Activated CD4-positive, alpha-beta T cell treated with anti-CD3 and anti-CD28 coated beads for 36 hours (primary cell): ENCODE measurements at places on chromosomes 12 and 14.

DNA sequence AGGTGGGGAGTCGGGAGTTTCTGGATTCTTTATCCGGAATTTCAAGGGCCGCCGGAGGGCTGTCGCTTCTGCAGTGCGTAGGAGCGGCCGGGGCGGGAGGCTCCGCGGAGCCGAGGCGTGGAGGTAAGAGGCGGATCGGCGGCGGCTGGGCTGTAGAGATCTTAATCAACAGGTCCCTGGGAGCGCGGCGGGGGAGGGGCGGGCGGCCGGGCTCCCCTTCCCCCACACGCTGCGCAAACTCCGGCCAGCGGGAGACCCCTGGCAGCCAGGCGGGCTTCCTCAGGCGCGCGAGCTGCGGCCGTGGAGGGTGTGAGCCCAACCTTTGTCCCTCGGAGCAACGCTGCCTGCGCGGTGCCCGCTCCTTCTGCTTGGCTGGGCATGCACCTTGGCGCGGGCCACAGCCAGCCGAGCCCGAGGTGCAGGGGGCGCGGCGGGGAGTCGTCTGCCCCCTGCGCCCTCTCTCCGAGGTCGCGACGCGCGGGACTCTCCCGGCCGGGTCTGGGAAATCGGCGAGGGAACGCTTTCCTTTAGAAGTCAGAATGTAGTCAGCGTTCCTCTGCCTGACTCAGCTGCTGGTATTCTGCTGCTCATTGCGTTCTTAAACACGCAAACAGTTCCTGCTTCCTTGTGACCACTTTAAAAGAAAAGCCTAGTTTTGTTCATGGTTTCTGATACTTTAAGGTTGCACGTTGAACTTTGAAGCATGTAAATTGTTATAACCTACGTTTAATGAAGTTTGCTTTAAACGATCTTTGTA, at the start of gene PALS1:
Gene PALS1, plus strand, starts transcription at position 25 of the 757 bp plus-strand sequence. CDS start 37,736 bp downstream, outside the sequence.
- peak; percentile 69 for DNase-seq

DNA sequence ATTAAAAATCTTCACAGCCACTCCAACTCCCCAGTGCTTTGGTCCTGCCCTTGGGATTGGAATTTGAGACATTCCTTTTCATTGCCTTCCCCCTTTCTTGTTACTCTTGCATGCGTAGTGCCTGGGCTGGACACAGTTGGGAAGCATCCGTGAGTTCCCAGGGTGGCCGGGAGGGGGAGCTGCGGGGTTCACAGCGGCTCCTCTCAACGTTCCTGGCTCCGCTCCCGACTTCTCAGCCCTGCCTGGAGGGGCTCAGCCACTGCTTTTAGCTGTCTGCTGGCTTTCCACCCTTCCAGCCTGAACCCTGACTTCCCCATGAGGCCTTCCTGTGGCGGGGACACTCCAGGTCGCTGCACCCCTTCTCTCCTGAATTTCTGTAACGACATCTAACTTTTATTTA, 3.2 kb downstream of the TEX52 start:
- peak; percentile 74 for DNase-seq

- DNase-seq = no peak
Measured at GRCh38 chr12:116015525-116015924, 262.0 kb downstream of the MED13L start.

- DNase-seq = no peak
Measured at GRCh38 chr14:71722885-71723284, 209.3 kb upstream of the RGS6 start.

GRCh38 chr14:101633276-101633675, 72.0 kb downstream of the DIO3 start:
- no peak for DNase-seq

GRCh38 chr14:91078095-91078737, 17.8 kb upstream of the RPS6KA5 start:
- peak; percentile 73 for DNase-seq

DNA sequence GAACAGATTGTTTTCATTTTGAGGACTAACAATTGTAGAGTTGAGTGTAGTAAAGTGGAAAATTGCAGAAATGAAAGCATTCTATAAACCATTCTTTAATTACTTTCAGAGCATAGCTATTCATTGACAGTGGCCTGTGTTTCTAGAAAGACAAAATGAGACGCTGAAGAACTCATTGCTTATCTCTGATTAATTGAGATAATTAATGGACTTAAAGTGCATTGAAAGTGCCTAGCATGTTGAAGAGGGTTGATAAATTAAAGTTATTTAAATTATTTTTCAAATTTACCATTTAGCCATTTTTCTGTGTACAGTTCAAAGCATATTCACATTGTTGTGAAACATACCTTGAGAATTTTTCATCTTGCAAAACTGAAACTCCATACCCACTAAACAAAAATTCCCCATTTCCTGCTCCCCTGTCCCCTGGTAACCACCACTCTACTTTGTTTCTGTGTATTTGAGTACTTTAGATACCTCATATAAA, 57.4 kb downstream of the DAAM1 start:
- no peak for DNase-seq

- DNase-seq = no peak
Measured at GRCh38 chr12:11965258-11965910, 105.4 kb upstream of the BCL2L14 start.
